Esophagus squamous epithelium (tissue), 5 donors: ENCODE measurements at places on chromosomes 16 and 17.

DNA sequence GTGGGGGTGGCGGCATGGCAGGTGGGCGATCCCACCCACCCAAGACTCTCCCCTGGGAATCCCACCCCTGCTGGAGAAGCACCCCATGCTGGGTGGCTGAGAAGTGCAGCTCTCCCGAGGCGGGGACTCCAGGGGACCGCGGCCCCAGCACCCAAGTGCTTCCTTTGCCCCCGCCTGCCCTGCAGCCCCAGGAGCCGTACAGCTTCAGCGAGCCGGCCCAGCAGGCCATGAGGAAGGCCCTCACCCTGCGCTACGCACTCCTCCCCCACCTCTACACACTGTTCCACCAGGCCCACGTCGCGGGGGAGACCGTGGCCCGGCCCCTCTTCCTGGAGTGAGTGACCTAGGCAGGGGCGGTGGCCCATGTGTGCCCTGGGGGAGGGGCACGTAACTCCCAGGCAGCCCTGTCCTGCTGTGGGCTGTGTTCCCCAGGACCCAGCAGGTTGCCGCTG is 11.7 kb downstream of the GAA start:
- DNase-seq: no peak

- no peak for DNase-seq
These were observed 60.2 kb downstream of the HAPSTR1 start for GRCh38 chr16:9151597-9151996.

DNA sequence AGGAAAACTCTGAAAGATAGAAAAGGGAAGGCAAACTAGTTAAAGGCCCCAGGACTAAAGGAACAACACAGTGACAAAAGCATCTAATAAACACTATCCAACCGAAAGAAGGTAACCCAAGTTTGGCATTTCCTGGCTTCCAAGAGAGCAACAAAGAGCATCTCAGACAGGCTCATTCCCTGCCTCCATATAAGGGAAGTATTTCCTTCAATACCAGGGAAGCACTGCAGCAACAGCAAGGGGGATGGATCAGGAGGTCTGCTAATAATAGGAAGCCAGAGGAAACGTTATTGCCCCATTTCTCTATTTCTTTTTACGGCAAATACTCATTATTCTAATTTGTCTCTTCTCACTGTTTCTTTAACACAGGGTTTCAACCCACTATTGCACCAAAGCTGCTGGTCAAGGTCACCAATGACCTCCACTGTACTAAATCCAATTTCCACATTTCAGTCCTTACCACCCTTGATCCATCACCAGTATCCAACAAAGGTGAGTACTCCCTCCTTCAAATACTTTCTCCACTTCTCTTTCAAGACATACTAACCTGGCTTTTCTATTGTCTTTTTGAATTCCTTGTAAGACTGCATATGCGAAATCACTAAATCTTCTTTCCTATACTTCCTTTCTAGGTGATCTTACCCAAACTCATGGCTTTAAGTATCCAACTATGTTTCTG is 86.1 kb downstream of the KANSL1 start:
- DNase-seq: no peak

DNA sequence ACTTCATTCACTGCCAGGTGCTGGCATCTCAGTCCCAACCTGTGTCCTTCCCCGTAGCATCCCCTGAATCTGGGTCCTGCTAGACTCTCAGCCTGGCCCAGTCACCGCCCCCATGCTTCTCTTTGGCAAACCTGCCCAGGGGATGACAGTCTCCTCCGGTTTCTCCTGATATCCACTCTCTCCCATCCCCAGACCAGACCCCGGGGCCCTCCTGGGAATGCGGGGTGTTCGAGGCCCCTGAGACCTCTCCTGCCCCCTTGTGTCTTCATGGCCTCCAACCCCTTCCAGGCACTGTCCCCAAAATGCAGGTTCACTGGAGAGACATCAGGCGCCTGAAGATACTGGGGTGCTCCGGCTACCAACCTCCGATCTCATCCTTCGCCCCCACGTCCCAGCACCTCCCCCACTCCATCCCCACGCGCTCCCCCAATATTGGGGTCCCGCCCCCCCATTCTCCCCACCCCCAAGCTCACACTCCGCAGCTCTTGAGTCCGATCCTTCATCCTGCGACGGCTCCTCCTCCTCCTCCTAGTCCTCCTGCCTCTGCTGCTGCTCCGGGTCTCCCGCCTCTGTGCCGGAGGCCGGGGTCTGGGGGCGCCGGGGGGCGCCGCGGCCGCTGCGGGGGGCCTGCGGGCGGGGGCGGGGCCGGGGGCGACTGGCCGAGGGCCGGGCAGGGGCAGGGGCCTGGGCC is 399 bp downstream of the STX1B start:
- DNase-seq: no peak

DNA sequence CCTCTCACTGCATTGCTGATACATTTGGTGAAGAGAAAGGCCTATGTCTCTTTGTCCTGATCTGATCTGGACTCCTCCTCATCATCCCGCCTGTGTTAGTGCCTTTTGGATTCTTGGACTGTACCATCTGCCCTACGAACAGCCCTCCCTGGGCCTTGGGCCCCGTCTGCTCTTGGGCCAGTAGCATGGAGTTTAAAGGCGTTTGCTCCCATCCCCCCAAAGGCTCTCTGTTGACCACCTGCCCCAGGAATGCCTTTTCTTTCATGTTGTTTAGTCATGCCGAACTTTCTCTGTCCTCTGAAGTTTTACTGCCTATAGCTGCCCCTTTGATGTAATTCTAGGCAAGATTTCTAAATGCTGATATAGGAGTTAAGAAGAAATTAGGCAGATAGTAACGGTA is 30.9 kb upstream of the MEAK7 start:
- no peak for DNase-seq
